GM20000 (cell line): ENCODE measurements at places on chromosomes 3 and 15.

- DNase-seq, result no peak
Observed at GRCh38 chr3:182486463-182486862, 306.8 kb upstream of the ATP11B start.

DNA sequence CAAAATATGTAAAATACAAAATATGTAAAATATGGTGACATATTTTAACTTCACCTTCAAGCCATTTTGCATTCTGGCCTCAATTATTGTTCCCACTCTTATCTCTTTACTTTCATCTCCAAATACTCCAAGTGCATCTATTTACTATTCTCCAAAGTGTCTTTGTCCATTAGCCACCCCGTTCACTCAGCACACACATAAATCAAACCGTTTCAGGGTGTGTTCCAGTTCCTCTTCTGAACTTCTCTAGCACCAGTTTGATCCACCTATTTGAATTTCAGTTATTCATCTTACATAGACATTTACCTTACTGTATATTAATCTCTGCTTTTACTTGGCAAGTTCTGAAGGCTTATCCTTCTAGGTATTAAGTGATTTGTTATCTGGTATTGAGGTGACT lies 45.1 kb downstream of the SGO1 start:
- no peak for DNase-seq

GRCh38 chr3:107217172-107217571 lies 160.1 kb upstream of the CCDC54 start:
- DNase-seq, result no peak

GRCh38 chr3:101823525-101823924 lies 25.8 kb upstream of the NFKBIZ start:
- DNase-seq, result no peak

- no peak for DNase-seq
Observed at GRCh38 chr3:11016727-11017126, 24.2 kb downstream of the SLC6A1 start.

DNA sequence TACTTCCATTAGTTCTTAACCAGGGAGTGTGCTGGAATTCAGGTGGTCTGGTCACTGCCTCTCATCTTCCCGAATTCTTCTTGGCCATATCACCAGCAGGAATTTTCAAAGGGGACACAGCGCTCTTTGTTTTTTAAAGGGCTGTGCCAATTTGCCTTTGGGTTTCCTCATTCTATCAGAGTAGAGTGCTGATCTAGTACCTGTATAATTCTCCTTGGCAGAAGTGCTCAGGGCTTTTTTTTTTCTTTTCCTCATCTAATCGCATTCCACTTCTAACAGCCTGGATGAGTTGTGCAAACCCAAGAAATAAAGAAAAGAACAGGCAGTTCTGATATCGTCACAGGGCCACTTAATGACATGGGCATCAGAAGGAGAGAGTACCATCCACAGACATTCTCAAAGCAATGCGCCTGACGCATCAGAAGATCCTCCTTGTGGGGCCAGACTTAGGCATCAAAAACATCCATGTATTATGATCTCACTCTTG lies 121.0 kb downstream of the ASB7 start:
- no peak for DNase-seq

GRCh38 chr3:123733341-123733740 lies 148.5 kb upstream of the HACD2 start:
- DNase-seq, result no peak

DNA sequence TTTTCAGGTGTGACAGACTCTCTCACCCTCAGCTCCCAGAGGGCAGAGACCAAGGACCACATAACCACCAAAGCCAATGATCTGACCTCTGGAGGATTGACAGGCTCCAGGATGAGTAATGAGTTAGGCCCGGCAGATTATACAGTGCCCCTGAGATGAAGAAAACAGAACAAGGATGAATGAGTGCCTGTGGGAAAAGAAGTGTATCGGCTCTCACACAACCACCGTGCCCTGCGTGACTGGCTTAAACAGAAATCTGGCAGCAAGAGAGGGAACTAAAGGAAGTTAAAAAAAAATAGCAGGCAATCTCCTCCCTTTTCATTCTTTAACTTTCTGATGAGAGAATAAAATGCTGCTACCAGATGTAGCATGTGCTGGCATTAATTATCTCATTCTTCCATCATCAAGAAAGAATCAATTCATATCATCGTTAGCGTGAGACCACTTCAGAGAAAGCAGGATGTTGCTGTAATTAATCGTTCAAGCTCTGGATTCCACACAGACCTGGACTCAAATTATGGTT lies 227.5 kb upstream of the COL8A1 start:
- peak; percentile 6 for DNase-seq

- no peak for DNase-seq
Observed at GRCh38 chr3:119630880-119631329, 29.5 kb downstream of the POPDC2 start.

- no peak for DNase-seq
Observed at GRCh38 chr3:164222197-164222596, 856.1 kb downstream of the SI start.

GRCh38 chr15:99014803-99015697 lies 7.5 kb upstream of the PGPEP1L start:
- peak; percentile 85 for DNase-seq

DNA sequence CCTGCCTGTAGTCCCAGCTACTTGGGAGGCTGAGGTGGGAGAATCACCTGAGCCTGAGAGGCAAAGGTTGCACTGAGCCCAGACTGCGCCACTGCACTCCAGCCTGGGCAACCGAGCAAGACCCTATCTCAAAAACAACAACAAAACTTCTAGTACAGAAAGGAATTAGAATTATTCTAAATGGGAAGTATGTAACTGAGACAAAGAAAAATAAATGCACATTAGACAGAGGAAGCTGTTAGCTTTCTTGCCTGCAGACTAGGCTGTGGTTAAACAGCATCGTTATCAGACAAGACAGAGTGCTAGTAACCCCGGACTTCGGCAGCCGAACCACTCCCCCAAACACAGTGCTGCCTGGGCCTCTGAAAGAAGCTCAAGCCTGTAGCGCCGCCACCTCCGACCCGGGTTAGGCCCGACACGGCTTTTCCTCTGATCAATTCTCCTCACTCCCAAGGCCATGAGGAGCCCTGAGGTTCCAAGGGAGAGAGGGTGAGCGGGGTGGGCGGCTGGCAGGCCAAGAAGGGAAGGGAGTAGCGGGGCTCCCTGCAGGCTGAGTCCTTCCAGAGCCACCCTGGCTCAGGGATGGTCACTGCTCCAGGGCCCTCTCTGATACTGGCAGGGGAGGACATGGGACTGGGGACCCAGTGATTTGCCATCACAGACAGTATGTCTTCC lies 44.8 kb upstream of the MUC4 start:
- no peak for DNase-seq

- DNase-seq, result no peak
Observed at GRCh38 chr15:81224232-81224631, 27.6 kb downstream of the IL16 start.

DNA sequence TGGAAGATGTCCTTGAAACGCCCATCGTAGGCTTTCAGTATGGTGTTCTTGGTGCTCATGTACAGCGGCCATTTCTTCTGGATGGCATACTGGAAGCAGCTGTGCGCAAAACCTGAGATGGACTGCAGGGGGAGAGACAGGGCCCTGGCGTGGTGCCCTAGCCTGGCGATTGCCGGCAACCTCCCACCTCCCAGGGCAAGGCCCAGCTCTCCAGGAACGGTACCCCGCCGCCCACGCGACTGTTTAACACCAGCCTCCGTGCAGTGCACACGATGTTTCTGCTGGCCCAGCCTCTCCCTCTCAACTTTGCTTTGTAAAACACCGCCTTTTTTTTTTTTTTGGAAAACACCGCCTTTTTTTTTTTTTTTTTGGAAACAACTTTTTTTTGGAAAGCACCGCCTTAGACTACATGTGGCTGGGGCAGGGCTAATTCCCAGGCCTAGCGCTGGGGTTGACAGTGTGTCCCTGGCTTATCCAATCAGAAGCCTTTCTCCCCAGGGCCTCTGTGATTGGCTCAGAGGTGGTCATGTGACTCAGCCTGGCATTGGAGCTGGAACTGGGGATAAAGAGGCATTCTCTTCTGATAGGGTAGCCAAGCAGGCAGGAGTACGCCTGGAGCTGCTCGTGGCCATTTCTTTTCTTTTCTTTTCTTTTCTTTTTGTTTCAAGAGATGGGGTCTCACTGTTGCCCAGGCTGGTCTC lies 14.7 kb downstream of the IDH2 start:
- no peak for DNase-seq

- peak; percentile 45 for DNase-seq
Observed at GRCh38 chr3:38268522-38268921, 2.9 kb downstream of the SLC22A13 start.

DNA sequence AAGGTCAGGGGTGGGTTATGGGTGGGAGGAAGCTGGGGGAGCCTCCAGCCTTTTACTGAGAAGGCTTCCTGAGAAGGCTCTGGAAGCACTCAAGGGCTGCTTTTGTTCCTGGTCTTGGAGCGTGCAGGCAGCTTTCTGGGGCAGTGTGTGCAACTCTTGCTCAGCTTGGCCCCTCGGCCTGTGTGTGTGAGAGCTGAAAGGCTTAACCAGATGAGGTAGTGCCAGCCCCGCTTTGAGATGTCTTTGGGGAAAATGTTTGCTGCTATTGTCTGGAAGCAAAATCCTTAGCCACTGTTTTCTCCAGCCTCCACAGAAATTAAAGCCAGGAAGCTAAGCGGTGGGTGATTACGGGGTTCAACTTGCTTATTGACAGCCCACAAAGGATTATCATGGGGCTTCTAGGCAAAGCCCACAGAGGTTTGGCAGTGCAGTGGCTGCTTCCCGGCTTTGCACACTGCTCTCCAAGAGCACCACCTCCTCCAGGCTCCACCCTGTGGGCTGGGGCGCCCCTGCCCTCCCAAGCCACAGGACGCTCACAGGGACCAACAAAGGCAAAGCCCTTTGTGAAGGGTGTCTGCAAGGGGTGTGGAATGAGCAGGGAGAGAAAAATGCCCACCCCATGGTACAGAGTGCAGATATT lies 121.7 kb upstream of the TLE3 start:
- DNase-seq, result no peak

GRCh38 chr15:31086344-31086743 lies 15.2 kb downstream of the TRPM1 start:
- DNase-seq, result no peak

DNA sequence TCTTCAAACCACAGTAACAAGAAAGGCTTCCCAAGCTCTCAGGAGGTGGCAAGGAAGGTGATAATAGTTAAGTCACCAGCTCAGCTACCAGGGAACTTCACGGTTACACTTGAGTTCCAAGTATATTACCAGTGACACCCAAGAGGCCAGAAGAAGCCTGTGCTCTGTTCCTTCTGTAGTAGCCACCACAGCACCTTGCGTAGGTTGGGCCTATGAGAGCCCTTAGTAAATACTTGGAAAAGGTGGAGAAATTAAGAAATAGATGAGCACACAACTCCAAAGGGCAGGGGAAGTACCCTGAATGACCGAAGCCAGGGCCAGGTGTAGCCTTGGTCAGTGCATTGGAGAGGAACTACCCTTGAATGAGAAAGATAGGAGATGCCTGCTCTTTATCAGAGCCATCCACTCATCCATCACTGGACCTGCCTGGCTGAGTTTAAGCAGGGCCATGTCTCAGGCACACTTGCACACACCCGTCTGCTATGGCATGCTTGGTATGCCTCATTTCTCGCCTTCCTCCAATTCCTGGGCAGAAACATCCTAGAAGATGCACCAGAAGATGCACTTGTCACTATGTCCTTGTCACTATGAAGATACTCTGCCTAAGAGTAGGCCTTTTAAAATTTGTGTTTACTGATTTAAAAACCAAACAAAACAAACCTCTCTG lies 32.6 kb upstream of the NDUFB4 start:
- no peak for DNase-seq

DNA sequence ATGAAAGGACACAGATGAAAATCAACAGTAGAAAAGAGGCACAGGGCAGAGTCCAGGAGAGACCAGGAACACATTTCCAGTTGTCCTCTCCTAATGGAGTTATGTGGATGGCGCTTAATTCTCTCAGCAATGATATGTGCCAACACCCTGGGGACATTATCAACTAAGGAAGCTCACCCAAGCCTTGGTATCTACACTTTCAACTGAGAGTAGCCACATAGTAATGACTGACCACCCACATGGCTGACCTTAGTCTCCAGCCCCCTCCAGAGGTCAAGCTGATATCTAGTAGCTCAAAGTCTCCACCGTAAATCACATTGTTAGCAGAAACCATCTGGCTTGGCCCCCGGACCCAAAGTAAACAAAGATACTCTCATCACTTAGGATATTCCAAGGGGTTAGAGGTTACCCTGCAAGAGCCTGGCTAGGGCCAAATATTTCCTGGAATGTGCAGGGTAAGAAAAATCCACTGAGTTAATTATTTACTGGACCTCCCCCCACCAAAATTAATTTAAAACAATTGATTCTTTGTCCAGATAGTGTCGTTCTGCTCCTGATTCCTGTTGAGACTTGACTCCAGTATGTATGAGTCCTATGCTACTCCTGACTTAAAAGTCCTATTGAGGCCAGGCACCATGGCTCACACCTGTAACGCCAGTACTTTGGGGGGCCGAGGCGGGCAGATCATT lies 24.8 kb downstream of the GABRR3 start:
- DNase-seq, result no peak

- DNase-seq, result peak; percentile 46
Observed at GRCh38 chr15:100596792-100597191, 5.2 kb downstream of the LINS1 start.

- no peak for DNase-seq
Observed at GRCh38 chr3:49386056-49386756, 25.6 kb downstream of the RHOA start.

GRCh38 chr3:113628788-113629187 lies 67.7 kb downstream of the USF3 start:
- no peak for DNase-seq

- DNase-seq, result peak; percentile 50
Observed at GRCh38 chr3:149291178-149291577, 42.3 kb downstream of the TM4SF18 start.

DNA sequence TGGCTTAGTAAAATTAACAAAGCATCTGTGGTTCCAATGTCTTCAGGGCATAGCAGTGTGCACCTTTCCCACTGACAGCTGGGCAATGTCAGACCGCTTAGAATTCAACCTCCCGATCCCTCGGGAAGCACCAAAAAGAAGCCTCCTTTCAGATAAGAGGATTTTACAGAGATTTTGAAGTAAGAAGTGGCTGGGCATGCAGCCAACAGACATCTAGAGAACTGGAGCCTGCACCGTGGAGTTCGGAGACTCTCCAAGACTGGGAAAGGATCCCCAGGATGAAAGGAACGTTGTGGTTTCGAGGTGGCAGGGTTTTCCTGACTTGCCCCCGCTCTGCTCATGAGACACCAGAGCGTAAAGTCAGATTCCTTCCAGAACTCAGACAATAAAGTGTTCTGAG lies 5.3 kb downstream of the FAM174B start:
- DNase-seq, result no peak

DNA sequence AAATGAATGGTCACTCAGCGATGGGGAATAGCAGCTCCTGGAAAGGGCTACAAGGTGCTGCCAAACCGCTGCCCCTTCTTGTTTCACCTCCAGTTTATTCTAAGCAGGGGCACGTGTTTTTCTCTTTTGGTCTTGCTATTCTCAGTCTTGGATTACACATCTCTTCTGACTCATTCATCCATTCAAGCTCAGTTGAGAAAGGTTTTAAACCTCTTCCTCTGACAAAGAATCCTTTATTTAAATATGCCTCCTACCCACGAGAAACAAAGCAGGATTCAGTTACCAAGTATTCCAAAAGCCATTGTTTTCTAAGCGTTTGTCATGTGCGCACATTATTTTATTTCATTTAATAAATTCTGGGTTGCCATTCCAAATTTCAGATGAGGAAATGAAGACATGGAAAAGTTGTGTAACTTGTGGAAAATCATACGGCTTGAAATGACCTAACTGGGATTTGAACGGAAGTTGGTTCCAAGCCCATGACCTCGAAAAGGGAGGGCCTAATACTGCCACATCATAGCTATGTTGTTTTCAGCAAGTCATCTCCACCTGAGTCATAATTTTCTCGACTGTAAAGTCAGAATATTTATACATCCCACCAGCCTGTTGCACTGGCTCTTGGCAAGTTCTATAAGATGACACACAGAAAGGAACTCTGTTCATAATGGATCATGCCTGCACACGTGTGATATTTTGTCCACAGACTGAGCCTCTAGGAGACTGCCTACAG lies 292.0 kb upstream of the SLCO3A1 start:
- no peak for DNase-seq
